ENCODE measurements at places on chromosomes 2 and 18.
A peak's percentile ranks its signal among the peaks of the same experiment; 100 is the strongest.

DNA sequence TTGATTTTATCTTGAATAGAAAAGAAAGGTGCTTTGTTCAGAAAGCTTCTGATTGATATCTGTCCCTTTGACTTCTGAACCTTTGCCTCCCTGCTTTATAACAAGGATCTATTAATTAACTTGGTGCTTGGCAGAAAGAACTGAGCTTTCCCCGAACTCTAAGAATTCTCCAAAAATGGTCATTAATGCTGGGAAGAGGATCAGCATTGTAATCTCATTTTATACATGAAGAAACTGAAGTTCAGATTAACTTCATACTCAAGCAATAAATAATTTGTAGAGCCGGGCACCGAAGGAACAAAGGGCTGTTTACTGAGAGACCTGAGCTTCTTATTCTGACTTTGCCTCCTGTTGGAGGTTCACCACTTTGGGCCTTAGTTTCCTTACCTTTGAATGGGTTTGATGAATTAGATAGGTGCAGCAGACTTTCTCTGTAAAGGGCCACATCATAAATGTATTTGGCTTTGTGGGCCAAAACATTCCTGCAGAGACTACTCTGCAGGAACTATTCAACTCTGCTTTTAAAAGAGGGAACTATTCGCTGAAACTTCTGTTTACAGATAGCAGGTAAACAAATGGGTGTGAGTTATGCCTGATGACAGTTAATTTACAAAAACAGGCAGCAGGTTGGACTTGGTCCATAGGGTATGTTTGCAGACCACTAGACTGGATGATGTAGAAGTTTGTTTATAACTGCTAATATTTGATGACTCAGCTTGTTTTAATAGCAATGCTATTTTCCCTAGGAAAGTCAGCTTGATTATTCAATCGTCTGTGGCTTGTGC lies 272.9 kb downstream of the TGIF1 start:
- peaks cover 46% of the 10 kb centered on the region for H3K4me1 ChIP-seq
- no peak overlapping the region for H3K4me3 ChIP-seq
- no peaks in the 10 kb centered on the region for H3K36me3 ChIP-seq
- peak; percentile 80 for DNase-seq

- DNase-seq, result no peak
- H3K27ac ChIP-seq, result no peak overlapping the region
- H3K4me1 ChIP-seq, result no peaks in the 10 kb centered on the region
- H3K27me3 ChIP-seq, result peaks cover 19% of the 10 kb centered on the region
These were observed 14.4 kb upstream of the EGR4 start for GRCh38 chr2:73307720-73308119.

- DNase-seq, result no peak
- H3K36me3 ChIP-seq, result no peaks in the 10 kb centered on the region
- H3K27ac ChIP-seq, result peak overlapping the region; percentile 43
- no peak overlapping the region for H3K4me3 ChIP-seq
- no peaks in the 10 kb centered on the region for H3K27me3 ChIP-seq
These were observed 43.0 kb upstream of the GPR39 start for GRCh38 chr2:132373391-132374135.

DNA sequence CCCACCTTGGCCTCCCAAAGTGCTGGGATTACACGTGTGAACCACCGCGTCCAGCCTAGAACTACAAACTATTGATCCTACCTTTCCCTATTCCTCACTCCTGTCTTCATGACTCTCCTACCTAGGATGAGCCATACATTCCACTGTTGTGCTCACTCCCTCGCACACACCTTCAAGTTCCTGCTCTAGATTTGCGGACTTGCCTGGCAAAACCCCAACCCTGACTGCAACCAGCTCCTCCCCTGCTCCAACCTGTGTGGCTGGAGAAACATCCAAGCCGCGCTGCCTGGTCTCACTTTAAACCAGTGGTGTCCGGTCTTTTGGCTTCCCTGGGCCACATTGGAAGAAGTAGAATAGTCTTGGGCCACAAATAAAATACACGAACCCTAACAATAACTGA lies 5.0 kb upstream of the DNPEP start:
- no peaks in the 10 kb centered on the region for H3K27me3 ChIP-seq
- H3K4me3 ChIP-seq, result no peak overlapping the region
- no peak overlapping the region for H3K27ac ChIP-seq
- peaks cover 13% of the 10 kb centered on the region for H3K4me1 ChIP-seq

DNA sequence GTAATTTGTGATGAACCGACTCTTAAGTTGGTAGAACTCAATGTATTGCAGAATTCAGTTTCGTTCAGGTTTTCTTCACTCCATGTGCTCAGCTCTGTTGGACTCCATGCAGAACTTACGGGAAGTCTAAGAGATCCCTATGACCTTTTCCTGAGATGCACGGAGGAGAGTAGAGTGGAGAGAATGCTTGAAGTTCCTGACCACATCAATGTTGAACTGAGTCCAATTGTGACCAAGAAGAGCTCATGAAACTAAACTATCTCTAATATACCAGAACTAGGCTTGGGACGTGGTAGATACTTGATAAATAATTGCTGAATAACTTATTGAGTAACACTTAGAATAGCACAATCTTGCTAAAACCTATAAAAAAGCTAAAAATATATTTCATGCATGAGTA lies 47.2 kb downstream of the TMEM178A start:
- no peak overlapping the region for H3K4me3 ChIP-seq
- H3K27ac ChIP-seq, result no peak overlapping the region
- H3K27me3 ChIP-seq, result no peaks in the 10 kb centered on the region
- DNase-seq, result no peak
- no peaks in the 10 kb centered on the region for H3K4me1 ChIP-seq

- peak overlapping the region; percentile 92 for H3K27ac ChIP-seq
- no peaks in the 10 kb centered on the region for H3K36me3 ChIP-seq
- no peak overlapping the region for H3K4me3 ChIP-seq
These were observed 147.7 kb downstream of the TGIF1 start for GRCh38 chr18:3597409-3598357.

- H3K27ac ChIP-seq, result no peak overlapping the region
- no peaks in the 10 kb centered on the region for H3K27me3 ChIP-seq
- no peak overlapping the region for H3K4me3 ChIP-seq
- peaks cover 3% of the 10 kb centered on the region for H3K4me1 ChIP-seq
- no peaks in the 10 kb centered on the region for H3K36me3 ChIP-seq
These were observed 210.1 kb downstream of the WDR7 start for GRCh38 chr18:56861244-56861643.

GRCh38 chr18:21853016-21853415 lies 112.4 kb downstream of the MIB1 start:
- no peak overlapping the region for H3K27ac ChIP-seq
- peaks cover 19% of the 10 kb centered on the region for H3K36me3 ChIP-seq
- H3K4me1 ChIP-seq, result no peaks in the 10 kb centered on the region
- DNase-seq, result no peak

DNA sequence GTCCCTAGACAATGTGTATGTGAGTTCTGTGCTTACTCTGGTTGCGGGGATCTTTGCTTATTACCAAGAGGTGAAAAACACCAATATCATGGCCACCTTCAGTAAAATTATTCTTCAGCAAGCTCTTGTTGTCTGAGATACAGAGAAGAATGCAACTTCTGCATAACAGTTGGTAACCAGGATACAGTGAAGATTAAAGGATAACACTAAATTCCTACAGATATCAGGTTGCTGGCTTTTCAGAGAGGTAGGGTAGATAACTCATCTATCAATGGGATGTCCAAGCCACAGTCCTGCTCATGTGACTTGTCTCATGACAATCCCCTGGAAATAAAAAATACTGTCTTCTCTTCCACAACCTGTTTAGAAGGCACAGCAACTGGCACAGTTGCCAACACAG lies 308.5 kb downstream of the TNS1 start:
- no peaks in the 10 kb centered on the region for H3K27me3 ChIP-seq
- DNase-seq, result no peak
- no peak overlapping the region for H3K4me3 ChIP-seq
- H3K4me1 ChIP-seq, result no peaks in the 10 kb centered on the region
- no peaks in the 10 kb centered on the region for H3K36me3 ChIP-seq

GRCh38 chr18:46946656-46947282 lies 29.4 kb downstream of the KATNAL2 start:
- H3K4me3 ChIP-seq, result peak overlapping the region; percentile 42
- H3K4me1 ChIP-seq, result no peaks in the 10 kb centered on the region
- H3K27me3 ChIP-seq, result peaks cover 9% of the 10 kb centered on the region
- H3K36me3 ChIP-seq, result no peaks in the 10 kb centered on the region
- H3K27ac ChIP-seq, result no peak overlapping the region
- DNase-seq, result peak; percentile 37

DNA sequence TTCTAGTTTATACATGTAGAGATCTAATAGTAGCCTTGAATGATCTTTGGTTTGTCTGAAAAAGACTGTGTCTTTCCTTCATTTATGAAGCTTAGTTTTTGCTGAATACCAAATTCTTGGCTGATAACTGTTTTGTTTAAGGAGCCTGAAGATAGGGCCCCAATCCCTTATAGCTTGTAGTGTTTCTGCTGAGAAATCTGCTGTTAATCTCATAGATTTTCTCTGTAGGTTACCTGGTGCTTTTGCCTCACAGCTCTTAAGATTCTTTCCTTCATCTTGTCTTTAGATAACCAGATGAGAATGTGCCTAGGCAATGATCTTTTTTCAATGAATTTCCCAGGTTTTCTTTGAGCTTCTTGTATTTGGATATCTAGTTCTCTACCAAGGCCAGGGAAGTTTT lies 562.1 kb downstream of the XIRP2 start:
- no peaks in the 10 kb centered on the region for H3K4me1 ChIP-seq
- no peak overlapping the region for H3K4me3 ChIP-seq
- H3K27me3 ChIP-seq, result no peaks in the 10 kb centered on the region
- no peaks in the 10 kb centered on the region for H3K36me3 ChIP-seq
- DNase-seq, result no peak
- H3K27ac ChIP-seq, result no peak overlapping the region
